ENCODE measurements at places on chromosomes 1 and 21.

GRCh38 chr1:59645893-59646292, 168.9 kb upstream of the HOOK1 start:
- no peak for ATAC-seq

- no peak for ATAC-seq
Observed at GRCh38 chr1:115218034-115218405, 120.0 kb downstream of the NGF start.

GRCh38 chr1:67780637-67781036, 52.6 kb downstream of the GNG12 start:
- no peak for ATAC-seq

DNA sequence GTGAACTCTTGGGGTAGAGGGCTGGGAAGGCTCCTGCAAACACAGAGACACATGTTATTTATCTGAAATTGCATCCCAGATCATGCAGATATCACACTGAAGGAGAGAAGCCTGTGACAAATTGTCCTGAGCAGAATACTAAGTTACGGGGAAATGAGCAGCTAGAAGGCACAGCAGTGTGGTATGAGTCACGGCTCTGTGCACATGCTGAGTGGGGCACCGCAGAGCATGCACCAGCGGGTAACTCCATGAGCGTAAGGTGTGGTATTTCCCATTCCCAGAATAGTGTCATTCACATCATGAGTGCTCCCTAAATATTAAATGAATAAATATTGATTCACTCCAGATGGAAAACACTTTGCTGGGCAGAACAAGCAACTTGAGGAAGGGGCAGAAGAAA, 21.3 kb upstream of the FCRL2 start:
- ATAC-seq = no peak
